Non-pigmented ciliary epithelial cell (primary cell): ENCODE measurements at places on chromosomes 7 and 10.

DNA sequence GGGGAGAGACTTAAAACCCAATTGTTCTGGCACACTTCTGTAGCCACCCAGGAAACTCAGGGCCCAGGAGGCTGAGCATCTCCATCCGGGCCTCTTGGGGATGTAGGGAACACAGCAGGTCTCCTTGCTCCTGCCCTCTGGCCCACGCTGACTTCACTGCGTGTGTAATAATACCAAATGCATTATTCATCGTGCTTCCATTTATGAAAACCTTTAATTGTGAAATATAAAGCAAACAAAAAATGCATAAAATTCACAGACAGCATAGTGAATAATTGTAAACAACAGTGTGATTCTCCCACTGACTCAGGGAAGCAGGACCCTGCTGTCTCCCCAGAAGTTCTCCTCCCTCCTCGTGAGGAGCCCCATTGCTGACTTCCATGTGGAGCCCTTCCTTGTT lies 70.3 kb upstream of the SHH start:
- DNase-seq = no peak

DNA sequence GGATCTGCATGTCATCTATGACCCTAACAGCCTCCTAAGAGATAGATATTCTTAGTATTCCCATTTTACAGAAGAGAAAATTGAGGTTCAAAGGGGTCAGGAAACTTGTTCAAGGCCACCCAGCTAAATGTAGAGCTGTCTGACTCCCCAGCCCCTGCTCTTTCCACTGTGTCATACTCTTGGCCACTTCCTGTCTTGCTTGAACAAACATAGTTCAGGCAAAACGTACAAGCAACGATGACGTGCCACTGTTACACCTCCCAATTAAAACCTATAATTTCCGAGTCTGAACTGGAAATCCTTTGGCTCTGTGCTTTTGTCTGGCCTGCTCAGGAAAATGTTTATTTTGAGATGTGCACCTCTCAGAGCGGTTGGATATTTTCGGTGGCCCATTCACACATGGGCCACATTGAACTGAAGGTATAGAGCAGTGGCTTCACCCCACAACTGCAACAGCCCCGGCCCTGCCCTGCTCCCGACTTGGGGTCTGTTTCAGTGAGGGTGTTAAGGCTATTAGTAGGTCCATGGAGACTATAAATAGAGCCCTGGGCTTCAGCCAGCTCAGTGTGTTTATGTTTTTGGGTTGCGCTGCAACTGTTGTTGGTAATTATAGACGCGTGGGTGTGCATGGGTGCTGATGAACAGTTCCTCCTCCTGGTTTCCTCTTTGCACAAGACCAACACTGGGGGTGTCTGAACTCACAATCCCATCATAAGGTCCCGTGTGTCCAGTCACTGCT lies 172.3 kb upstream of the ADO start:
- DNase-seq = no peak

DNA sequence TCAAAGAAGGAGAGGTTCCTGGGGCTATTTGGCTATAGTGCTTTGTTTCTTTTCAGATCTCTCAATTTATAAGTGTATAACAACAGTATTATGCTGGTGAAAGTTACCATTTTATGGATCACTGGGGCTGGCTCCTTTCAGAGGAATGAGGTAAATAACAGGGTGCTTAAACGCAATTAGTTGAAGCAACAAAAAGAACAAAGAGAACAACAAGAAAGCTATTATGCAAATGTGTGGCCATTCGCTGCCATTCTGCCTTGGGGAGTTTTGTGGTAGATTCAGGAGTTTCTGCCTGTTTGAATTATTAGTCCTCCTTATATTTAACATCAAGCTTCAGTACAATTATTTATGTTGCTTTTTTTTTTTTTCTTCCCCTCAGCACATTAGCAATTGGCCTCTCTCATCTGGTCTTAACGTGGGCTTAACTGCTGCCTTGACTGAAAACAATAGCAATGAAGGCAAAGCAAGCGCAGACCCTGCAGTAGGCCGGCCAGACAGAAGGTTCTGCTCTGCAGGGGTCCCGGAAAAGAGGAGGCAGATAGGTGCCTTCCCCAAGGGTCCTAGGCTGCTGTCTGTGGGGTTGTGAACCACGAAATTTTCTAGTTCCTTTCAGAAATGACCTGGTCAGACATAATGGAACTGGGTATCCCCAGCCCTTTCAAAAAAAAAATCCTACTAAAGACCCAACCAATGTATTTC lies 339.9 kb upstream of the PODXL start:
- no peak for DNase-seq

GRCh38 chr10:103181244-103181643 lies 11.8 kb downstream of the NT5C2 start:
- no peak for DNase-seq

- DNase-seq = no peak
Measured at GRCh38 chr7:89988074-89988473, 166.2 kb upstream of the STEAP1 start.
